NCI-H1092 (cell line): ENCODE measurements at places on chromosomes 2 and 18.

DNA sequence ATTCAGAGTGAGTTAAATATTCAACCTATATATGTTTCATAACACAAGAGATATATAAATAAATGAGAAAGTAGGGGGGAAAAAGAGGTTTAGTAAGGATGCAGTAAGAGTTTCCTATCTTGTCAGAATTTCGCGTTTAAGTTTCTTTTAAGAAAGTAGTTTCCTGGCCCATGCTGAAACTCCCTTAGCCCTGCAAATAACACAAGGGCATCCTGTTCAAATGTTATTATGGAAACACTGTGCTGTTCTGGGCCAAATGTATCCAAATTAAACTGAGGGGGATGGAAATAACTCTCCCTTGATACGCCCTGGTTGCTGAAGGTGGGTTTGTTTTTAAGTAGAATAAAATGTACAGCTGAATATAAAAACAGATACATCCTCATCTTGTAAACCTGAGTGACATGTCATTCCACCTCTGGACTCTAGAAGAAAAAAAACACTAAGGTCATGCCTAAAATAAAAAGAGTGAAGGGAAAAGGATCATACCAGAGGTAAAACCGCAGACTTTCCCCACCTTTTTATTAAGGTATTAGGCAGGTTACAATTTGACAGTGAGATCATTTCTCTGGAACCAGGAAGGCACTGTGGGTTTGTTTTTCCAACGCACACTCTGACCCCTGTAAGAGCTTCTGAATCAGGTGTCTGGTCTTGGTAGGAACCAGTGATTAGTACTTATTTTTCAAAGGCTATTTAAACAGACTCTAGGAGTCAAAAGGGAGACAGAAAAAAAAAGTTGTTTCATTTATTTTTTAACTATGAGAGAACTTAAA is 16.7 kb downstream of the BCL2 start:
- DNase-seq, result no peak

- no peak for DNase-seq
These were observed 151.5 kb downstream of the GALR1 start for GRCh38 chr18:77401173-77401572.

DNA sequence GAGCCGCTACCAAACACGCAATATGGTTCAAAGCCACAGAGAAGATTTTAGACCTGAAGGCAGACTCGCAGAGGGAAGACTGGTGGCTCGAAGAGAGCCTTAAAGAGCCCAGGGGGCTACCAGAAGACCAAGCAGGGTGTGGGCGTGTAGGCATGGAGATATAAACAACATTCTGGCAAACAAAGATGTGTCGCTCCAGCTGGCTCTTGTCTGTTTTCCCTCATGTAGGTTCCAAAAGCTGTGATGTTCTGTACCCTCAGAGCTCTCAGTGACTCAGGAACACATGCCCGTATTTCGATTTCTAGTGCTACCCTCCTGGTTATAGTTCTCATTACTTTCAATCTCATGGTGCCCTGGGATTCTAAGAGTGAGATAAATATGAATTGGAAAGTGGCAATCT is 44.5 kb downstream of the DOCK10 start:
- DNase-seq, result no peak

- no peak for DNase-seq
These were observed 16.7 kb upstream of the PDIA6 start for GRCh38 chr2:10829299-10829698.

DNA sequence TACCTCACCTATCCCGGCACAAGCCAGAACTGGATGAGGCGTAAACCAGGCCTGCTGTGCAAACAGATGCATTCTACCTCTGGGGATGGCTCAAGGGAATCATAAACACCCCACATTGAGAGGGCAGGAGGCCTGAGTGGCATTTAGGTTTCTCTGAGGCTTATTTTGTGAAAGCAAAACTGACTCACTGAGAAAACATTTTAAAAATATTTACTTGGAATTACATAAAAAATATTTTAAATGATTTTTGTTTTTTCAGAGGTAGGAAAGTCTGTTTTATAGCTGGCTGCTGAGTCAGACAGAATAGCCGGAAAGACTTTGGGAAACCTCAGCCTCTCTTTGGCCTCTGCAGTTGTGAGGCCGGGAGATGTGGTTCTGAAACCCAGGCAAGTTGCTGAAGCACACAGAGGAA is 244.1 kb downstream of the NCKAP5 start:
- DNase-seq, result no peak

DNA sequence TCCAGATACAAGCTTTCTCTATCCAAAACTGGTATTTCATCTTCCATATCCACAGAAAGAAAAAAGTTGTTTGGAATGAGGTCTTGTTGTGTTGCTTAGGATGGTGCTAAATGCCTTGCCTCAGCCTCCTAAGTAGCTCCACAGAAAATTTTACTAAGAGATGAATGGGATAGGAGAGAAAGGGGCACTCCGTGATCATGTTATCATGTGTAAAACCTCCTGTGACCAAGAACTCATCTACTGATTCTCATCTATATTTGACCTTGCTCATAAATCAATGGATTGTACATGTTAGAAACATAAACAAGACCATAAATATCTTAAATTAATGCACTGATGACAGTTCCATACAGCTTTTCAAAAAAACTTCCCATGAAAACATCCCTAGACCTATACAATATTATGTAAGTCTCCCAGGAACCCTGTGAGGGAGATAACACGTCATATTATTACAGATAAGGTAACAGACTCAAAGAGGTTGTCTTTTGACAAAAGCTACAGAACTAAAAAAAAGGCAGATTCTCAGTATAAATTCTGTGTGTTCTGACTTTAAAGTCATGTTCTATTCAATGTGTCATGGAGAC is 29.3 kb upstream of the KYNU start:
- no peak for DNase-seq
